ENCODE measurements at places on chromosomes 12 and 14.

DNA sequence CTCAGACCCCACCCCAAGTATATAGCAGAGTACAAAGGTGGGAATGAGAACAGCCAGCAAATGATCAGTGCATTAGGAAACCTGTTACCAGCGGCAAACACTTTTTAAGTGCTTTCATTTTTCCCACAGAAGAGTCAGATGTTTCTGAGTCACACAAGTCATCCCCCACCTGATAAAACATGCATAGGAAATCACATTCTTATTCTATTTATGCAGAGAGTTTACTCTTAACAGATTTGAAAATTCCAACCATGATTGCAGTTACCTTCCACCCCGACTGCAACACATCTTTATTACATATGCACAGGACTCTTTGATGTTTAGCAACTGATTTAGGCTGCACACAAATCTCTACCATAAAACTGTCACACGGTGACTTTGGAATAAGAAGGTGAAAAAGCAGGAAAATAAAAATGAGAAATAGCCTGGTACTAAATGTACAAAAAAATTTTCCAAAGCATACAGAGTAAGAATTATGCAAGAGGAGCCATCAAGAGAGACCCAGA, 236.4 kb downstream of the PAWR start:
- H3K4me3 ChIP-seq: no peak overlapping the region
- H3K4me1 ChIP-seq: peaks cover 32% of the 10 kb centered on the region
- no peaks in the 10 kb centered on the region for H3K27me3 ChIP-seq
- DNase-seq: no peak

- no peaks in the 10 kb centered on the region for H3K4me1 ChIP-seq
- H3K36me3 ChIP-seq: no peaks in the 10 kb centered on the region
These were observed 254.9 kb downstream of the BTG1 start for GRCh38 chr12:91890742-91891141.

GRCh38 chr12:96486751-96487613, 2.4 kb upstream of the CFAP54 start:
- H3K36me3 ChIP-seq: no peaks in the 10 kb centered on the region
- peaks cover 11% of the 10 kb centered on the region for H3K27me3 ChIP-seq
- no peak overlapping the region for H3K4me3 ChIP-seq
- no peak overlapping the region for H3K27ac ChIP-seq
- H3K4me1 ChIP-seq: peaks cover 7% of the 10 kb centered on the region

- H3K4me1 ChIP-seq: no peaks in the 10 kb centered on the region
- H3K27ac ChIP-seq: no peak overlapping the region
- H3K27me3 ChIP-seq: peaks cover 48% of the 10 kb centered on the region
- peaks cover 9% of the 10 kb centered on the region for H3K36me3 ChIP-seq
- H3K4me3 ChIP-seq: no peak overlapping the region
- no peak for DNase-seq
These were observed 9.3 kb upstream of the TMEM121 start for GRCh38 chr14:105517096-105517495.

DNA sequence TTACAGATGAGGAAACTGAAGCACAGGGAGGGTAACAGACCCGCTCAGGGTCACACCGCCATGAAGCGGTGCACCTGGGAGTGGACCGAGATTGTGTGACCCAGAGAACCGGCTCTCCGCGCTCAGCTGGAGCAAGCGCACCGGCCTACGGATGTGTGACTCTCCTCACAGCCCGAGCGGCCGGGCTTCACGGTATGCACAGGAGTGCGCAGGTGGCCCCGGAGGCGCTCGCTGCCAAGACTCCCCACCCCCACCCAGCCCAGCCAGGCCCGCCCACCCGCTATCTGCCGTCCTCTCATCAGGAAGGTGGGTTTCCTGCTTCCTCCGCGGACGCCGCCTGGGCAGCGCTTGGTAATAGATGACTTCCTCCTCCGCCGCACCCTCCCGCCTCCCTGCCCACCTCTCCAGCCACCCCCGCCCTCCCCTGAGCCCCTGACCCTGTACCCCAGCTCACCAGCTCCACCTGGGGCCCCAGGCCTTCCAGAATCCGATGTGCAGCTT, 110.7 kb downstream of the NCOR2 start:
- no peak for DNase-seq
- H3K4me1 ChIP-seq: peaks cover 13% of the 10 kb centered on the region
- peaks cover 19% of the 10 kb centered on the region for H3K36me3 ChIP-seq

DNA sequence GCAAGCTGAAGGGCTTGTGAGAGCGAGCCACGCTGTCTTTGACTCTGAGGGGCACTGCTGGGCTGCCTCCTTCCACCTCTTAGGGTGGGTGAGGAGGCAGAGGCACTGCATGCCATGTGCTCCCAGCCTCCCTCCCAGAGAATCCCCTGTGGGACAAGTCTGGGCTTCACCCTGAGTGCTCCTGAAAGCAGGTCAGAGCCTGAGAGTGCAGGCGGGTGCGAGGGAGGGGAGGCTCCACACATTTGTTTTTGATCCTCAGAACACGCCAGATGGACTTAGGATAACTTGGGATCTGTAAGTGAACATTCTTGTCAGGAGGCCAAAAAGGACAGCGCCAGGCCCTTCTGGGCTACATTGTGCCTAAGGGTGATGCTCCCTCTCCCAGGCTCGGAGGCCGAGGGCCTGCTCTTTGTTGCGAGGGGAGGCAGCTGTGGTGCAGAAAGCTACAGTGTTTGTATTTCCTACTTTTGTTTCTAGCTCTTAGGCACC, 155.4 kb downstream of the TMX1 start:
- DNase-seq: peak; percentile 12
- no peak overlapping the region for H3K4me3 ChIP-seq
- H3K4me1 ChIP-seq: peaks cover 17% of the 10 kb centered on the region
- H3K27ac ChIP-seq: peak overlapping the region; percentile 19

DNA sequence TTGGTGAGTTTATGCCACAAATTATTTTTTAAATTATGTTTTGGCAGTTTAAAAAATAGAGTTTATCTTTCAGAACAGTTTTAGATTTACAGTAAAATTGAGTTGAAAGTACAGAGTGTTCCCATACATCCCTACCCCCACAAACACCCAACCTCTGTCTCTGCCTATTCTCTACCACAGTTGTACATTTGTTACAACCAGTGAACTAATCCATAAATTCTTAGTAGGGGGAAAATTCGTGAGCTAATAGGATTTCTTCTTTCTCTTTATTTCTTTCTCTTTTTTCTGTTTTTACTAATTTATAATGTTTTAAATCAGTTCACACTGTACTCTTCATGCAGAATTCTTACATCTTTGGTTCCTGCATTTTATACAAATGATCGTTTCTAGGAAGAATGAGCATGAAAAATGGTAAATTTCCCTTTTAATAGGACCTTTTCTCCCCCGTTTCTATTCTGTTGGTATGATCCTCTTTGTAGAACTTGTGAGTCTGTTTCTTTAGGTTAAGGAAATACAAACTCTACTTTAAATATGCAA, 56.7 kb downstream of the MIPOL1 start:
- no peaks in the 10 kb centered on the region for H3K36me3 ChIP-seq
- H3K4me3 ChIP-seq: no peak overlapping the region
- H3K27me3 ChIP-seq: no peaks in the 10 kb centered on the region
- no peak overlapping the region for H3K27ac ChIP-seq
- DNase-seq: no peak
- peaks cover 22% of the 10 kb centered on the region for H3K4me1 ChIP-seq

DNA sequence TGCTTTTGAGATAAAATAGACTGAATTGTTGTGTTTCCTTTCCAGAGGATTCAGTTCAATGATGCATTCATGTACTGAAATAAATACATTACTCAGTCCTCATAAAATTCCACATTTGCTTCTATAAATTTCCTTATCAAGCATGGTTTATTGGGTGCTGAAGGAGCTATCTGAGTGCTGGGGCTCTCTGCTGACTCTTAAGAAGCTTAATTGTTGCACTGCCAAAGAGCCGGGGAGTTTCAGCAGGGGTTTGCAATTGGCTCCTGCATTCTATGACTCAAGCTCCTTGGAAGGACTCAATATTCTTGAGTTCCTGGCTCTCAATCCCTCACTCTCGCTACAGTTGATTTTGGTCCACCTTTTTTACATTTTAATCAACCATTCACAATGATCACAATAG, 69.8 kb upstream of the PYGL start:
- DNase-seq: no peak
- H3K4me3 ChIP-seq: no peak overlapping the region
- peaks cover 6% of the 10 kb centered on the region for H3K36me3 ChIP-seq
- no peaks in the 10 kb centered on the region for H3K4me1 ChIP-seq
- H3K27ac ChIP-seq: no peak overlapping the region
- H3K27me3 ChIP-seq: no peaks in the 10 kb centered on the region

- no peak overlapping the region for H3K4me3 ChIP-seq
- H3K36me3 ChIP-seq: no peaks in the 10 kb centered on the region
- H3K4me1 ChIP-seq: no peaks in the 10 kb centered on the region
- no peak for DNase-seq
- peaks cover 4% of the 10 kb centered on the region for H3K27me3 ChIP-seq
These were observed 87.1 kb downstream of the GCH1 start for GRCh38 chr14:54815515-54815914.
